Brain pericyte (primary cell): ENCODE measurements at places on chromosomes 7 and 10.

- DNase-seq: no peak
Observed at GRCh38 chr10:2882628-2883027, 184.7 kb upstream of the PFKP start.

GRCh38 chr10:111267673-111268072 is 190.8 kb downstream of the ADRA2A start:
- no peak for DNase-seq

GRCh38 chr10:52523696-52524095 is 209.6 kb downstream of the DKK1 start:
- no peak for DNase-seq

DNA sequence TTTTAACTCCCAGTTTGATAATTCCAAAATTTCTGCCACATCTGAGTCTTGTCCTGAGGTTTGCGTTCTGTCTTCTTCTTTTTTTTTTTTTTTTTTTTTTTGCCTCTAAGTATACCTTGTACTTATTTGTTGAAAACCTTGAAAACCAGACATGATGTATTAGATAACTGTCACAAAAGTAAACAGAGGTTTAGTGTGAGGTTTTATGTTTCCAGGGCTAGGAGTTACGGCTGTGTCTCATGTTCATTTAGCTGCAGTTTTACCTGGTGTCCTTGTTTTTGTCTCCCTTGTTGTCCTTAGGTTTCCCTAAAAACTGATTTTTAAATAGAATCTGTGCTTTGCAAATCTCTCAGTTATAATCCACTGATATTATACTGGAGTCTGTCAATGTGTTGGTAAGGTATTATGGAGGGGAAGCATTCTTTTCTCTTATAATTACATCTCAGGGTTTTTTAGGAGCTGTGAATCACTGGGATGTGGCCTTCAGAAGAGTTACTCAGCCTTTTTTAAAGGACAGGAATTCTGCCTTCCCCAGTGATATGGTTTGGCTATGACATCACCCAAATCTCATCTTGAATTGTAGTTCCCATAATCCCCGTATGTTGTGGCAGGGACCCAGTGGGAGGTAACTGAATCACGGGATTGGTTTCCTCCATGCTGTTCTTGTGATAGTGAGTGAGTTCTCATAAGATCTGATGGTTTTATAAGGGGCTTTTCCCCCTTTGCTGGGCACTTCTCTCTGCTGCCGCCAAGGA is 95.0 kb downstream of the CDCA7L start:
- peak; percentile 5 for DNase-seq

DNA sequence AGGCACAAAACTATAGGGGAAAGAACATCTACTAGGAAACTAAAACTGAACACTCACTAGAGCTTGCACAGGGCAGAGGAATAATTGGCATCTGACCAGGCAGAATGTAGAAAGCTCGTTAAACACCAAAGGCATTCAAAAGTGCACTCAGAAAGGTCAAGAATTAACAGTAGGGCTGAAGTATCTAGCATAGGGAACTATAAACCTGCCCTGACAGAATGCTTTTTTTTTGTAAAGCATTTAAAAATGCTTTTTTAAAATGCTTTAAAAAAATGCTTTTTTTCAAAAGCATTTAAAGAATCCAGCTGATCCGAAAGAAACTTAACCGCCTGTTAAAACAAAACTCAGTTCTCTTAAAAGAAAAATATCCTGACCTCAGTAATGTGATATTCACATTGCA is 74.6 kb upstream of the EGFR start:
- DNase-seq: no peak

GRCh38 chr7:157926521-157927150 is 589.8 kb downstream of the DNAJB6 start:
- no peak for DNase-seq

DNA sequence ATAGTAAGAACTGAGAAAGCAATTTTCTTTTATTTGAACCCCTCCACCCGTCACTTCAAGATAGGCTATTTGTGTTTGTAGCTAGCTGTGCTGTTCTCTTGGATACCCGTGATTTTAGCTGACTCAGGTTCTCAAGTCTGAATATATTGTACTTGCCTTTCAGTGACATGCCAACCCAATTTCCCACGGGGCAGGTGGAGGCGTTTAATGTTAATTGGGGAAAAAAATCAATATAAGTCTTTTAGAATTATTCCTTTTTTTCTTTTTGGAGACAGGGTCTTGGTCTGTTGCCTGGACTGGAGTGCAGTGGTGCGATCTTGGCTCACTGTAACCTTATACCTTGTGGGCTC is 36.4 kb downstream of the ZRANB1 start:
- no peak for DNase-seq

DNA sequence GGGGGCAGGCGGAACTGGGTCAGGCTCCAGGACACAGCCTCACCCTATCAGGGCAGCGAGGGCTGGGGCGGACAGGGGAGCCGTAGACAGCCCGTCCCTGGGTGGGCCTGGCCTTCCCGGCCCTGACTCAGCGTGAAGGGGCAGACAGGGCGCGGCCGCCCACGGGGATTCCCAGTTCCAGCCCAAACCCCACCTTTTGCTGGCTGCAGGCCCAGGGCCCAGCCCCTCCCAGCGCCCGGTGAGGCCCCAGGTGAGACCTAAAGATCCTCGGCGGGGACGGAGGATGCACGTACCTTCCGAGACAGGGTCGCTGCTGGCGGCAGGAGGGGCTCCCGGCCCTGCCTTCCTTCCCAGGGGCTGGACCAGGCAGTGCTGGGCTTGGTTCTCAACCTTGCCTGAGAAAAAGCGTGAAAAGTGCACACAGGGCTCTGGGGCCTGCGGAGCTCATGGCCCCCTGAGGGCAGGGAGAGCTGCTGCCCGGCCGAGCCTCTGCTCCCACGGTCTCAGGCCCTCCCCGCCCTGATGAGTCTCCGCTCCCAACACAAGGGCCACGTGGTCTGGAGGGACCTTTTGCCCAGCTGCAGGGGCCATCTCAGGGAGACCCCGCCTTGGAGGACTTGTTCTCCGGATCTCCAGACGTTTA is 43.9 kb upstream of the DNAJB6 start:
- DNase-seq: no peak

DNA sequence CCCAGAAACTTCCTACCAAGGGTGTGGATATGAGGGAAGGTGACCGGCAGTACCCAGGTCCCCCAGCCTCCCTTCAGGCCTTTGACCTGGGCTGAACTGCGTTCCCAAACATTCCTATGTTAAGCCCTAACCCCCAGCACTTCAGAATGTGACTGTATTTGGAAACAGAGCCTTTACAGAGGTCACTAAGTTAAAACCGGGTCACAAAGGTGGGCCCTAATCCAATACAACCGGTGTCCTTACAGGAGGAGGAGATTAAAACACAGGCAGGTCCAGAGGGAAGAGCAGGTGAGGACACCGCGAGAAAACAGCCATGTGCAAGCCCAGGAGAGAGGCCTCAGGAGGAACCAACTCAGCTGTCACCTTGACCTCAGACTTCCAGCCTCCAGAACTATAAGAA is 28.0 kb downstream of the GRB10 start:
- no peak for DNase-seq

DNA sequence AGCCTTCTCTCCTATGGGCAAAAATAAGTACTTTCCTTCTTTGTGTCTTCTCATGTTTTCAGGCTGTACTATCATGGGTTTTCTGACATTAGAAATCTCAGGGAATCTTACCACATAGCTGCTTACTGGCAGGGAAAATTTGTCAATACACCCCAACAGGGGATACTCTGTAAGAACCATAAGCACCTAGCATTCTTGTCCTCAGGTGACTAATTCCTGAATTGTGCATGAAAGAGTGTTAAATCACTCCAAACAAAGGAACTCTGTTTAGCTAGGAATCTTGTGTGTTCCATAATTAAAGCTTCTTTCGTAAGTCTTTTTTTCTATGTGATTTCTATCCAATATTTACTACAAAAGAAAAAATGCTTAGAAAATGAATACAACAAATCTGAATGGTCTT is 206.7 kb upstream of the POT1 start:
- no peak for DNase-seq

GRCh38 chr7:67777119-67777518 is 780.5 kb downstream of the TYW1 start:
- DNase-seq: no peak

DNA sequence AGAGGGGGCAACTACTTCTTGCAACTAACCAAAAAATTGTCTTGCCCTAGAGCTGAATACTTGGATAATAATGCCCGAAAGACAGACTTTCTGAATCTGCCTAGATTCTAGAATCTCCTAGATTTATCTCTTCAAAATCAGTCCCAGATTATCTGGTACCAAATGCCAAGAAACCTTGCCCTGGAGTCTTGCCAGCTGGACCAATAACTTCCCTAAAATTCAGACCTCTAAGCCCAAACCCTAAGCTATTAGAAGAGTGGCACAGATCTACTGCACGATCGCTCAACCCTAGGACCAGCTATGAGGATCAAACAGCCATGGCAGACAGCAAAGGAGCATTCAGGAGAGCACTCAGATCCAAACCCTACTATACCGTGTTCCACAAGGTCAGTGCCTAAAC is 45.0 kb downstream of the ARMH3 start:
- DNase-seq: no peak

DNA sequence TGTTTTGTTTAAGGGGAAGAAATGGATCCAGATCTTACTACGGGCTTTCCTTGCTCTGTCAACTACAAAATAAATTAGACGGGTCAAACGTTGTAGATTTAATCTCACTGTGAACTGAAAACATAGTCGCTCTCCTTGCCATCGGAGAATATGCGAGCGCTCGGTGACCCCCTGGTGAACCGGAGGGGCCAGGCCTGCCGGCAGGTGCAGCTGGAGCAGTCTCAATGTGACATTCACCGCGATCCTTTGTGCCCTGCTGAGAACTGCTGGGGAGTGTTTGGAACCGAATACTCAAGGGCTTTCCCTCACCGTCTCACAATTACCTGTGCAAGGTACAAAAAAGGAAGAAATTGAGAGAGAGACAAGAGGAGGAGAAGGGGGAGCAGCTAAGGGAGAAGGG is 174.1 kb upstream of the GPR26 start:
- no peak for DNase-seq

- no peak for DNase-seq
Observed at GRCh38 chr7:70371652-70372051, 760.3 kb upstream of the GALNT17 start.

GRCh38 chr10:129918401-129918800 is 45.7 kb downstream of the EBF3 start:
- no peak for DNase-seq

GRCh38 chr10:121899727-121900126 is 28.1 kb downstream of the ATE1 start:
- DNase-seq: no peak

DNA sequence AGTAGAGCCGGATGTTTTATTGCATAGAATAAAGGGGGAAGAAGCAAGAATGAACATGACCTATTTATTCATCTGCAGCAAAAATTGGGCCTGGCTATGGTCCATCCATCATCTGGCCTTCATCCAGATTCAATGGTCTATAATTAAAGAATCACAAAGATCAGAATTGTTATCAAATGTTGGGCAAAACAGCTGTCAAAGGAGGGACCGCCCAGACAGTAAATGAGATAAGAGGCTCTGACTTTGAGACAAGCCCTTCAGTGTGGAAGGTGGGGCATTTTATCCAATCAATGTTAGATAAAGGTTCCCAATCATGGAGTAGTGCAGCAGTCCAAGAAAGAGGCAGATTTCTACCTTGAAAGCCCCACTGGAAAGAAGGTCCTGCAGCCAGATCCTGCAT is 153.5 kb downstream of the PARD3 start:
- DNase-seq: no peak

- no peak for DNase-seq
Observed at GRCh38 chr10:75542084-75542483, 110.7 kb downstream of the LRMDA start.

- no peak for DNase-seq
Observed at GRCh38 chr10:117886766-117887165, 160.0 kb downstream of the RAB11FIP2 start.

GRCh38 chr10:99788598-99789256 is 6.3 kb downstream of the ABCC2 start:
- no peak for DNase-seq

GRCh38 chr7:130365511-130366441 is 14.5 kb upstream of the CPA1 start:
- no peak for DNase-seq

DNA sequence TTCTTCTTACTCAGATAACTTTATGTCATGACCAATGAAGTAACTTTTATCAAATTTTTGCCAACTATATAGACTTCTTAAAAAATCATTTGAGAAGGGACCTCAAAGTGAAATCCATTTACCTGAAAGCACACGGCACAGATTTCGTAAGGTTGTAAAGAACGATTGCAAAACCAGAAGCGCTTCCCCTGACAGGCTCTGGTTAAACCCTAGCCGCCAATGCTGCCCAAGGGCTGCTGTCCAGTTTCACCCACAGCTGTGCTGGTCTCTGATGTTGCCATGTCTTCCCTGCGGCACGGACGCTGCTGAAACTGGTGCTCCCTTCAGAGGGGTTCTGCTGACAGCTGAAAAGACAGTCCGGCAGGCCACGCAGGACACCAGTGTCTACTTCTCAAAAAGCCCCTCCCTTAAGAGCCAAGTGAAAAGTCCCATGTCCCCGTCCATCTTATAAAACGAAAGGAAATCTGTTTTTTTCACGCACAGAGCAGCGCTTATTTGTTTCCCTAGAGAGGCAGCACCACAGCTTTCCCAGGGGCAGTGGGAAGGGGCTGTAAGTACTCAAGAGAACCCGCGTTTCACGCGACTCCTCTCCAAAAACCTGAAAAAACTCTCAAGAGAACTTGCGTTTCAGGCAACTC is 32.5 kb downstream of the GNA12 start:
- DNase-seq: no peak

DNA sequence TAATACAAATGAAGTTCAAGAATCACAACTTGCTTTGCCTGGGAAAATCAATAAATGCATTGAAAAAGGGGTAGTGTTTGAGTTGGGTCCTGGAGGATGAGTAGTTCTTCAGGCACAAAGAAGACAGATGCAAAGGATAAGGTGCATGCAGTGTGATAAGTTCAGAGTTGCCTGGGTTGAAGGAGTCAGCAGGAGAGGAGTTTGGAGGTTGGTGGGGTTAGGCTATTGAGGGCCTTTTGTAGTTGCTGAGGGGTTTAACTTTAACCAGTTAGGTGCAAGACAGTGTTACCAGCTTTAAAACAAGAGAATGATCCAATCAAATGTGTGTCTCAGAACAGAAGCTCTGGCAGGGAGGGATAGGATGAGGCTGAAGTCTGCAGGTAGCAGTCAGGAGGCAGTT is 44.3 kb upstream of the GLCCI1 start:
- no peak for DNase-seq

DNA sequence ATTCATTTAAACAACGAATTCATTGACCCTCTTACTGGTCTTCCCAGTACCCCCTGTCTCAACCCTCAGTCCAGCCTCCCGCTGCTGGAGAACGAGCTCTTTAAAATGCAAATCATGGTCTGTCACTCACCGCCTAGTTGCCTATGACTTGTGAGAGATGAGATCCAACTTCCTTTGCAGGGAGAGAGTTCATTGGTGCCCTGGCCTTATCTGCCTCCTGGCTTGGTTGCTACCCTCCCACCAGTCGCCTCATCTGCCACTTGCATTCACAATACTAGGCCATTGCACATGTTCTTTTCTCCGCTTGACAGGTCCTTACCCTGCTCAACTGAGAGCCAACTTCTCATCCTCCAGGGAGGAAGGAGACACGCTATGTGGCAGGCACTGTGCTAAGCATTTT is 54.0 kb upstream of the MXI1 start:
- DNase-seq: no peak

- DNase-seq: no peak
Observed at GRCh38 chr7:130266961-130267321, 278 bp downstream of the CPA2 start.

- no peak for DNase-seq
Observed at GRCh38 chr10:95963202-95963990, 55.6 kb downstream of the CC2D2B start.

GRCh38 chr7:135745703-135746312 is 2.8 kb downstream of the FAM180A start:
- DNase-seq: peak; percentile 7

- DNase-seq: no peak
Observed at GRCh38 chr10:61902445-61903220, 1.1 kb downstream of the ARID5B start.
